T-helper 2 cell (primary cell): ENCODE measurements at places on chromosomes 7 and 10.

GRCh38 chr10:14414901-14415300, 84.2 kb upstream of the FRMD4A start:
- DNase-seq: no peak

DNA sequence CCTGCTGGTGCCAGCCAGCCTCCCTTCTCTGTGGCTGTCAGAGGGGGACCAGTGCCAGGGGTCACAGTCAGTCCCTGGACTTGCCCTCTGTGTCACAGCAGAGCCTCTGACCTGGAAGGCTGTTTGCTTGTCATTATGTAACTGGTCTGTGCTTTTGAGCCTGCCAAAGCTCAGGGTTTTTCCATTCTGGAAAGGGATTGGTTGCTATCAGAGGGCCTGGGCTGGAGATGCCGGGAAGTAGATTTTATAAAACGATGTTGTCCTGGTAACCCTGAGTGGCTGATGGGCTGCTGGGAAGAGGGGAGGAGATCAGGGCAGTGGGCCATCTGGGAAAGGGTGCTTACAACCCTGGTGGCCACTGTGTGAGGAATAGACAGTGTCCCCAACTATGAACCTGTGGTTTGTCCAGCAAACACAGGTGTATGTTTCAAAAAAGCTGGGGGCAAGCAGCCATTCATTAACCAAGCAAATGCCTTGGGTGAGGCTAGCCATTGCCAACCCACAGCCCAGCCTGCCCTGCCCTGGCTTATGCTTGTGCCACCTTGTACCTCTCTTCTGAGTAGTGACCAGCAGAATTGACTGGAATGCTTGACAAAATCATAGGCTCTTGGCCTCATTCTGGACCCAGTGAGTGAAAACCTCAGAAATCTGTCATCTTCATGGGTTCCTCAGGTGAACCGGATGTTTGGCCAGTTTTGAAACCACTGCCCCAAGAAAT, 21.6 kb downstream of the SFTPD start:
- DNase-seq: no peak

DNA sequence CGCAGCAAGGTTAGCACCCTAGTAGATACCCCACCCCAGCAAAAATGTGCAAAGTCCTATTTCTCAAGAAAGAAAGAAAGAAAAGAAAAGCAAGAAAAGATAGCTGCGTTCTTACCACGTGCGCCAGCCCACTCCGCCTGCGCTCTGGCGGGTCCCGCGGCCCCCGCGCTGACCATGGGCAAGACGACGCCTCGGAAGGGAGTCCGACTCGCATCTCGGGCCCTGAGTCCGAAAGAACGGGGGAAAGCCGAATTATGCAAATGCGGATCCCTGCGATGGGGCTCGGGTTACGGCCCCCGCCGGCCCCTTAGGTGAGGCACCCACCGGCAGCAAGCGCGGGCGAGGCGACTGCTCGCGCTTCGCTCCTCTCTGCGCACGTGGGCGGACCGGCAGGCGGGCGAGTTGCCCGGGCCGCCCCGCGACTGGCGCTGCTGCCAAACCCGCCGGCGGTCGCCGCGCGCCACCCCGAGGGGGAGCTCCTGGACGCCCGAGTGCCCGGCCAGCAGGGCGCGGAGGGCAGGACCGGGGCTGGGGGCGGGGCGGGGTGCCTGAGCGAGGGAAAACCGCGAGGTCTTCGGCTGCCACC, 2.4 kb upstream of the EGR2 start:
- DNase-seq: peak; percentile 27

- DNase-seq: no peak
Measured at GRCh38 chr7:100142461-100142860, 6.3 kb upstream of the LAMTOR4 start.

GRCh38 chr7:70474639-70475234, 657.2 kb upstream of the GALNT17 start:
- DNase-seq: no peak

GRCh38 chr7:155459700-155460461, 2.0 kb downstream of the EN2 start:
- no peak for DNase-seq

DNA sequence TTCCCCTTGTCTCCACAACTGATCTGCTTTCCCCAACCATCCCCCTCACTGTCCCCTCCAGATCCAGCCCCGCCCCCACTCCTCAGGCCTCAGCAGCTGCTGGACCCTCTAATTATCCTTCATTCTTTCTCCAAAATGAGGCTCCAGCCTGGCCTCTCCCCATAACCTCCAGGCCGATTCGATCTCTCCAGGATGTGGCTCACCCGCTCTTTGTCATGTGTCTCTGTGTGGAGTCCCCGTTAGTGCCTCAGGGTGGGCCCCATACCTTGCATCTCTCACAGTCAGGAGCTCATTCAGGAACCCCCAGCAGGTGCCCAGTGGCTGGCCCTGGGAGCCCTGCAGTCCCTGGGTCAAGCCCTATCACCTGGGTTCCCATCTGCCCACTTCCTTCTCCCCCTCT, 1.3 kb downstream of the PILRA start:
- DNase-seq: peak; percentile 22

DNA sequence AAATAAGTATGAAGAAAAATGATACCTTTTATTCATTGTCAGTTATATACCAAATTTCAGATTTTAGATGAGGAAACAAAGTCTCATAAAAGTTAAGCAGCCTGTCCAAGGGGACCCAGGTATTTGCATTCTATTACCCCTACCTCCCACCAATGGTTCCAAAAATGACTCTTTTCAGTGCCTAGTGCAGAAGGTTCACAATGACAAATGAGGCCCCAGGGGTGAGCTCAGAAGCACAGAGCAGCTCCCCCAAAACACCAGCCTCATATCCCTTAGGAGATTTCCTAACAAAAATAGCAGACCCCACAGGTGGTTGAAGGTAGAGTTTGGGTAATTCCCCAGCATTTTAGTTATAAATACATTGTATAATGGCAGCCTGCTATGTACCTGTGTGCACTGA, 168.6 kb downstream of the REEP3 start:
- DNase-seq: no peak

- DNase-seq: no peak
Measured at GRCh38 chr10:17528306-17528862, 74.0 kb upstream of the ST8SIA6 start.
